ENCODE measurements at places on chromosomes 6 and 20. TPM values are rescaled to one million over a fixed set of nuclear protein-coding genes. Genes with fewer than 3 reads are reported as not detected.

DNA sequence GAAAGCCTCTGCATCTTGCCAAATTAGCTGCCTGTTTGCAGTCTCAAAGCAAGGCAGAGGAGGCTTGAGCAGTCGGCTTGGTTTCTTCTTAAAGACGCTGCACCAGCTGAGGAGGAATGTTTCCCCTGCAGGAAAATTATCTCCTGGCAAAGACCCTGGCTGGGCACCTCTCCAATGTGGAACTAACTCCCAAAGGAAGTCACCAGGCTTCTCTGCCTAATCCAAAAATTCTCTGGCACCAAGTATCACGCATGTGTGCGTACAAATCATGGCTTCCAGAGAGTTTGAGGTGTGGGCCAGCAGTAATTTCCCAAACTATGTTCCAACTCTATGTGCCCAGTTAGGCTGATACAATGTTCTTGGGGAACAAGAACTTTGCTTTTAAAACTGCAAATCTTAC is 176.2 kb downstream of the KIF16B start:
- no peak overlapping the region for H3K4me3 ChIP-seq
- no peaks in the 10 kb centered on the region for H3K4me1 ChIP-seq
- H3K36me3 ChIP-seq = peaks cover 31% of the 10 kb centered on the region
- no peak overlapping the region for H3K27ac ChIP-seq
- no peak for DNase-seq

Gene GPR63
- total RNA-seq = 6.0 TPM

Gene NFATC2
- 2.0 TPM for total RNA-seq

DNA sequence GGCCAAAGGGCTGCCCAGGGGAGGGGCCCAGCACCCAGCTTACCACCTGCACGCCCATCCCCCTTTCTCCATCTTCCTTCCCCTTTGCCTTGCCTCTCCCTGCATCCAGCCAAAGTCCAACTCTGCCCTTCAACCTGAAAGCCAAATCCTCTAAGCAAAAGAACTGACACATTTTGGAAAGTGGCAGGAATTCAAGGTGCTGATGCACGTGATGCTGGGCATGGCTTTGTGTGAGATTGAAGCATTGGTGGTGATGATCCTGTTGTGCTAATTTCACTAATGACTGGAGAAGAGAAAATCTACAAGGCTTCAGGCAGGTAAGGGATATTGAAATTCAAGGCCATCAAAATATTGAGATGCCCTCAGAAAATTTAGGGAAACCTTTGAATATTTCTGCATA is 23.3 kb downstream of the SYNDIG1 start:
- no peaks in the 10 kb centered on the region for H3K27me3 ChIP-seq
- DNase-seq = no peak
- H3K4me3 ChIP-seq = no peak overlapping the region
- H3K4me1 ChIP-seq = no peaks in the 10 kb centered on the region

DNA sequence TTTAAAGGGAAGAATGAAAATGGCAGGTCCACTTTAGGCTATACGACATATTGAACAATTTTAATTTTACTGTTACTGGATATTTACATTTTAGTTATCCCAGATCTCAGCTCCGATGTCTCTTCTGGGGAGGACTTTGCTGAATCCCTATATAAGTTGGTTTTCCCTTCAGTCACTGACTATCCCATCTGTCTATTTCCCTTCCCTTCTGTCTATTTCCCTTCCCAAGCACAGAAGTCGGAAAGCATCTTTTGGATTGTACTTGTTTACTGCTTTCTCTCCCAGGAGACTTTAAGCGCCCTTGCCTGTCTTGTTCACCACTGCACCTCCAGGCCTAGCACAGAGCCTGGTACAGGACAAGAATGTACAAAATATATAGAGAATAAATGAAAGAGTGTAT is 165.8 kb upstream of the SALL4 start:
- no peaks in the 10 kb centered on the region for H3K27me3 ChIP-seq
- H3K4me3 ChIP-seq = no peak overlapping the region
- no peaks in the 10 kb centered on the region for H3K36me3 ChIP-seq
- DNase-seq = no peak

DNA sequence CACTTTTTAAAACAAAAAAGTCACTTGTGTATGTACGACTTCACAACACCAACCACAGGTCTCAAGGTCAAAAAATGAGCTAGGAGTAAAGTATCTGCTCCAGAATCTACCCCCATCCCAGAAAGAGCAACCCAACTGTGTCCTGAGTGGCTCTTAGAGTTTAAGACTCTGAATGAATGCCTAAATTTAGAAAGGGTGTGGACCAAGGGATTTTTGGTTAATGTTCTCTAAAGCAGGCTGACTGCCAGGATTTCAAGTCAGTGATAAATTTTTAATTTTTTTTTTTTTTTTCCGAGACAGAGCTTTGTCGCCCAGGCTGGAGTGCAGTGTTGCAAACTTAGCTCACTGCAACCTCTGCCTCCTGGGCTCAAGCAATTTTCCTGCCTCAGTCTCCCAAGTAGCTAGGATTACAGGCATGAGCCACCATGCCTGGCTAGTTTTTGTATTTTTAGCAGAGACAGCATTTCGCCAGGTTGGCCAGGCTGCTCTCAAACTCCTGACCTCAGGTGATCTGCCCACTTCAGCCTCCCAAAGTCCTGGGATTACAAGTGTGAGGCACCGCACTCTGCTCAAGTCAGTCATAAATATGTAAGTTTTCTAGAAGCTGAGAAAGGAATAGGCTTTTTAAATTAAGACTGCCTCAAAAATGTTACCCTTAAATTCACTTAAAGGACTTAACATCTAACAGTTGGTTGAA is 20.2 kb downstream of the STAU1 start:
- H3K4me1 ChIP-seq = peaks cover 30% of the 10 kb centered on the region
- H3K4me3 ChIP-seq = no peak overlapping the region
- no peak overlapping the region for H3K27ac ChIP-seq
- DNase-seq = no peak
- H3K36me3 ChIP-seq = peaks cover 5% of the 10 kb centered on the region
- H3K27me3 ChIP-seq = no peaks in the 10 kb centered on the region

Gene CFB
- not detected for total RNA-seq

Gene GPANK1
- total RNA-seq = 17.6 TPM

DNA sequence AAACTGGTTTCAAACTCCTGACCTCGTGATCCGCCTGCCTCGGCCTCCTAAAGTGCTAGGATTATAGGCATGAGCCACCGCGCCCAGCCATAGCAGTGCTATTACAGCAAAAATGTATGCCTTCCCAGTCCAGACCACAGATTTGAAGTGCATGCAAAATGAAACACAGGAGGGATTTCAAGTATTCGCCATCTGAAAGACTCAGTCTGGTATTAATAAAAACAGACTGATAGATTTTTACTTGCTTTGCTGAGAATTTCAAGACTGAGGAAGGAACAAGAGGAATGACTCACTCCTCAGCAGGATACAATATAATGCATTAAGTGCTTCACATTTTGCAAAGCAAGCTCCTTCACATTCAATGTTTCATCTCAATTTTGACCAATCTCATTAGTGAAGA is 134.9 kb downstream of the TMEM200A start:
- H3K4me3 ChIP-seq = no peak overlapping the region
- no peaks in the 10 kb centered on the region for H3K36me3 ChIP-seq
- no peak overlapping the region for H3K27ac ChIP-seq
- H3K4me1 ChIP-seq = no peaks in the 10 kb centered on the region
- DNase-seq = no peak

- no peak for DNase-seq
- peaks cover 9% of the 10 kb centered on the region for H3K4me1 ChIP-seq
- peaks cover 93% of the 10 kb centered on the region for H3K27me3 ChIP-seq
- H3K4me3 ChIP-seq = no peak overlapping the region
- H3K27ac ChIP-seq = no peak overlapping the region
- no peaks in the 10 kb centered on the region for H3K36me3 ChIP-seq
Measured at GRCh38 chr6:37534893-37535292, 35.2 kb upstream of the CCDC167 start.

Gene DPPA5
- not detected for total RNA-seq

Gene TINAG
- total RNA-seq = not detected

GRCh38 chr6:116695401-116695800 is 14.4 kb downstream of the KPNA5 start:
- no peak overlapping the region for H3K27ac ChIP-seq
- H3K36me3 ChIP-seq = peaks cover 14% of the 10 kb centered on the region
- H3K4me1 ChIP-seq = no peaks in the 10 kb centered on the region
- no peak for DNase-seq
- H3K4me3 ChIP-seq = no peak overlapping the region
- H3K27me3 ChIP-seq = no peaks in the 10 kb centered on the region

Gene TREML2
- total RNA-seq = not detected

Gene TRIM26
- total RNA-seq = 36.2 TPM

DNA sequence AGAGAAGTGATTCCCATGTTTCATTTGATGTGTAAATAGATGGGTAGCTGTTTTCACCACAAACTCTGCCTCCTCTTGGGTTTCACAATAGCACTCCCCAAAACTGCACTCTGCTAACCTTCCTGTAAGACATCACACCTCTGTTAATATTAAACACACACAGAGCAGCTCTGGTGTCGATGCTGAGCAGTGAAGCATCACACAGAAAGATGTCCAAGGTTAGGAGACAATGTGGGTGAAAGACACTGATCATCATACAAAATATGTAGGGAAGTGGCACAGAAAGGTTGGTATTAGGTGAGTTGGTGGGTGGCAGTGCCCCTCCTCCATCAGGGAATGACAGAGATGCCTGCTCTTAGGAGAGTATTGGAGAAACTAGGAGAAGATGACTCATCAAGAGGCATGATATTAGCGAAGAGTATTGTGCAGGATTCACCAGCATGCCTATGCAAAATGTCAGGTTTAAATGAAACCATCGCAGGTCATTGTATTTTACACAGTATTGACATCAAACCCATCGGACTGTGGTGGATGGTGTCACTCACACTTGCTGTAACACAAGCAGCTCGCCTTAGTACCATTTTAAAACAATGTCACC is 199.7 kb downstream of the TBXT start:
- H3K4me3 ChIP-seq = no peak overlapping the region
- H3K36me3 ChIP-seq = no peaks in the 10 kb centered on the region
- no peak overlapping the region for H3K27ac ChIP-seq

GRCh38 chr6:5111626-5112025 is 26.5 kb downstream of the PPP1R3G start:
- no peak overlapping the region for H3K4me3 ChIP-seq
- peaks cover 12% of the 10 kb centered on the region for H3K36me3 ChIP-seq
- H3K27ac ChIP-seq = peak overlapping the region; percentile 9

DNA sequence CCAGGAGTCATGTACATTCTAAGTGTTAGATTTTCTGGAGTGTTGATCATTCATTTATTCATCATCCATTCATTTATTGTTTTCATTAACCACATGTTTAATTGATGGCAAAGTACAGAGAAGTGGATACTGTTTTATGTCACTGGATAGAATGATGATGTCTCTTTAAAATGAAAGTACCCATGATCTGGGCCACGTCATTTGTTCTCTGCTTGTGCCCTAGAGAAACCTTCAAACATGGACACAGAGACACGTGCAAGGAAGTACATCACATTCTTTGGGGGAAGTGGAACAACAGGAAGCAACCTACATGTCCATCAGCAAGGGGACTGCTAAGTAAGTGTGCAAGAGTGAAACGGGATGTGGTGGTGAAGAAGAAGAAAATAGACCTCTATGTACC is 75.8 kb upstream of the TSHZ2 start:
- H3K4me3 ChIP-seq = no peak overlapping the region
- H3K27ac ChIP-seq = no peak overlapping the region
- no peak for DNase-seq
- no peaks in the 10 kb centered on the region for H3K36me3 ChIP-seq

- H3K4me3 ChIP-seq = no peak overlapping the region
- peaks cover 19% of the 10 kb centered on the region for H3K4me1 ChIP-seq
- no peaks in the 10 kb centered on the region for H3K27me3 ChIP-seq
Measured at GRCh38 chr6:121809211-121809610, 373.8 kb downstream of the GJA1 start.

Gene DCBLD1
- 10.1 TPM for total RNA-seq

- H3K27ac ChIP-seq = no peak overlapping the region
- no peak overlapping the region for H3K4me3 ChIP-seq
- H3K36me3 ChIP-seq = peaks cover 21% of the 10 kb centered on the region
- no peaks in the 10 kb centered on the region for H3K4me1 ChIP-seq
- DNase-seq = no peak
Measured at GRCh38 chr6:169545982-169546381, 155.8 kb downstream of the WDR27 start.

DNA sequence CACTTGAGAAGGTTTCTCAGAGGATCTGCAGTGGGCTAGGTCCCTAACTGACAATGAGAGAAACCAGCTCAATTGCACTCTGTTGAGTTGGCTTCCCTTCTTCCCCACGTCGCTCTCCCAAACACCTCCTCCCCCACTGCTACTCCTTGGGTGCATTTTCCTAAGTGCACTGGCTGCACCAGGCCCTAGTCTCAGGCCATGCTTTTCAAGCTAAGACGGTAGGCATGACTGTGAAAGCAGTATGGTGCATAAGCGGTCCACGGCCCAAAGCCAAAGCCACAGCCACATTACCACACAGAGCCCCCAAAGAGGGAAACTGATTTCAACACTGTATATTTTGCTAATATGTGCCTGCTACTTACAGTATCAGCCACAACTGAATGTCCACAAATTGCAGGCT is 62.1 kb upstream of the RBM24 start:
- no peaks in the 10 kb centered on the region for H3K4me1 ChIP-seq
- H3K27me3 ChIP-seq = no peaks in the 10 kb centered on the region
- H3K36me3 ChIP-seq = peaks cover 7% of the 10 kb centered on the region

DNA sequence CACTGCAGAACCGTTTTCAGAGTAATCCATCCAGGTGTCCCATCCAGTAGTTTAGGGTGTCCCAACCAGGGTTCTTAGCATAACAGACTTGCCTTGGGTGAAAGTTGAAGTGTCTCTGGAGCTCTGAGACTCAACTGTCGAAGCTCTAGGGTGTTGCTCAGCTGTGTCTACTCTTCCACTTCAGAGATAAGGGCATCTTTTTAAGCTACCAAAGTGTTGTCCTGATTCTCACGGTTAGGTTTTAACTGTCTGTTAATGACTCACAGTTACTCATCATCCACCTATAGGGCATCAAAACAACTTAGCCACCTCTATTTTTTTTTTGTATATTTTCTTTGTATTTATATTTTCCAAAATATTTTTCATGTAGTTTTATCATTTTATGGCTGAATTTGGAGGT is 36.9 kb upstream of the TBX18 start:
- H3K27ac ChIP-seq = no peak overlapping the region
- H3K4me3 ChIP-seq = no peak overlapping the region
- H3K4me1 ChIP-seq = no peaks in the 10 kb centered on the region
- no peak for DNase-seq
- H3K27me3 ChIP-seq = peaks cover 42% of the 10 kb centered on the region
- H3K36me3 ChIP-seq = no peaks in the 10 kb centered on the region

Gene IL20RA
- not detected for total RNA-seq

Gene NRN1
- 1.5 TPM for total RNA-seq

- no peak overlapping the region for H3K4me3 ChIP-seq
- H3K27me3 ChIP-seq = no peaks in the 10 kb centered on the region
- no peaks in the 10 kb centered on the region for H3K36me3 ChIP-seq
- no peak overlapping the region for H3K27ac ChIP-seq
- H3K4me1 ChIP-seq = no peaks in the 10 kb centered on the region
Measured at GRCh38 chr6:118565311-118565960, 17.3 kb downstream of the PLN start.

Gene SPATS1
- total RNA-seq = not detected

- peaks cover 93% of the 10 kb centered on the region for H3K27me3 ChIP-seq
- DNase-seq = peak; percentile 70
- no peak overlapping the region for H3K27ac ChIP-seq
- no peaks in the 10 kb centered on the region for H3K36me3 ChIP-seq
Measured at GRCh38 chr6:75204217-75204958, 1.5 kb downstream of the COL12A1 start.

- H3K27me3 ChIP-seq = no peaks in the 10 kb centered on the region
- no peak for DNase-seq
- H3K27ac ChIP-seq = peak overlapping the region; percentile 52
- no peak overlapping the region for H3K4me3 ChIP-seq
- peaks cover 4% of the 10 kb centered on the region for H3K36me3 ChIP-seq
Measured at GRCh38 chr20:33431797-33432381, 11.7 kb downstream of the SNTA1 start.
